ENCODE measurements at places on chromosomes 4 and X.

DNA sequence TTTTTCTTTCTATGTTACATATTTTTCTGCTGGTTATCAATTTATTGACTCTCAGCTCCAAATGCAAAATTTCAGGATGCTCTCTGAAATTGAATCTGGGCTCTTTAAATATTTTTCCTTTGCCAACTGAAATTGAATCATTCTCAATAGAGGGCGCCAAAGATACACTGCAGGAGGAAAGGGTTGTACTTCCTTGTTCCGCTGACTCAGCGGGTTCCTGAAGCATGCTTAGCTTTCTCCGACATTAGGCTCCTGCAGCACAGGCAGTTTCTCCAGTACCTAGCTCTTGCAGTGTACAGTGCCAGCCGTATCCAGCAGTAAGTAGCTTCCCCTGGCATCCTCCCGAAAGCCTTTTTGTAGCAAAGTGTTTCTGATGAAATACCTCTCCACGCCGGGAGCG, 28.8 kb upstream of the CFAP47 start:
- no peak for DNase-seq

- DNase-seq = no peak
Measured at GRCh38 chr4:11409632-11410031, 19.1 kb downstream of the HS3ST1 start.

GRCh38 chr4:139704915-139705485, 39.4 kb downstream of the MGST2 start:
- DNase-seq = no peak

DNA sequence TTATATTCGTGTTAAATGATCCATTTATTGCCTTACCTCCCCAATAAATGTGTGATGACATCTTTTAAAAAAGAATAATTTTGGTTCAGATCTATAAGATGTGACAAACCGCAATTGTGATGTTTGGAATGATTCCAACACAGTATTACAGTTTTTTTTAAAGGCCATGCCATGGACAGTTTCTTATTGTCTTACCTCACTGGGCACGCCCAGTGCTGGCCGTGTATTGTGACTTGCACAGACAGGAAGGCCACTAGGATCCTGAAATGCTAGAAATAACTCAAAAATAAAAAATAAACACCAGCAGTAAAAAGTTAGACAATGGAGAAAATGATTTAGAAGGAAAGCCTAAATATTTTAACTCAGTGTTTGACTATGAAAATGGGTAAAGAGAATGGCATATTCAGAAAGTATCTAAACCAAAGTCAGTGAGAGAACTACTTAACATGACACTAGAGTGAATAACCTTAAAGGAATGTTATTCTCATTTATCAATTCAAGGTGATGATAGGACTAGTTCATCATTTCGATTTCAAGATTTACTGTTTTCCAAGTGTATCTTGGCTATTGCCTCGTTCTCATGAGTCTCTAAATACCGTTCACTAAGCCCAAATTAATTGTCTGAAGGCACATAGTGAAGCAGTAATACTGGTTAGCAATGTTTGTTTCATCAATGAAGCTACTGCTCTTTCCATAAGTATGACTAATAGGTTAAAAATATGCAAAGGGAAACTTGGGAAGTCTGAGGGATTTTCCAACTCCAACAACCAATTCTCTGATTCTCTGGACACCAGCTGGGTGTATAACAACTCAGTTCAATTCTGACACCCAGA, 46.1 kb upstream of the VEGFC start:
- no peak for DNase-seq

DNA sequence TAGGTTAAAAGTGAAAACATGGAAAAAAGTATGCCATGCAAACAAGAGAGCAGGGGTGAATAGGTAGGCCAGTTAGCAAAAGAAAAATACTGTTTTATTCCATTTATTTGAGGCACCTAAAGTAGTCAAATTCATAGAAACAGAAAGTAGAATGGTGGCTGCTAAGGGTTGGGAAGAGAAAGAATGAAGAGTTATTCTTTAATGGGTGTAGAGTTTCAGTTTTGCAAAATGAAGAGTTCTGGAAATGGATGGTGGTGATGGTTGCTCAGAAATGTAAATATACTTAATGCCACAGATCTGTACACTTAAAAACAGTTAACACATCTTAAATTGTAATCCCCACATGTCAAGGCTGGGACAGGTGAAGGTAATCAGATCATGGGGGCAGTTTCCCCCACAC, 29.7 kb downstream of the PARM1 start:
- no peak for DNase-seq

- DNase-seq = no peak
Measured at GRCh38 chr4:64899563-64899962, 490.3 kb upstream of the TECRL start.

- no peak for DNase-seq
Measured at GRCh38 chrX:21490341-21490740, 116.1 kb downstream of the CNKSR2 start.

DNA sequence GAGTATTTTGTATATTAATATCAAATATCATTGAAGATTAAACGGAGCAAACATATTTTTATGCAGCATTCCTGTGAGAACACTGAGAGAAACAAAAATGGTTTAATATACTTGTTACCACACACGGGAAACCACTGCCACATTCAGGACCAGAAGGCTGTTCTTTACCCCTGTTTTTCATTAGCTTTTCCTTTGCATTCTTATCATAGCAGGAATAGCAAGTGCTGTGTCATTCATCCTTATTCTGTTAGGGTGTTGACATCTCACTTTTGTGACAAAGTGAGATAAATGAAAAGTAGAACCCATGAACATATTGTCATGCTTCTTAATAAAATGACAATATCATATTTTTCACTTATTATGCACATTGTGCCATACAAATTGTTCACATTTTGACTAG, 212.4 kb upstream of the NDST4 start:
- no peak for DNase-seq

DNA sequence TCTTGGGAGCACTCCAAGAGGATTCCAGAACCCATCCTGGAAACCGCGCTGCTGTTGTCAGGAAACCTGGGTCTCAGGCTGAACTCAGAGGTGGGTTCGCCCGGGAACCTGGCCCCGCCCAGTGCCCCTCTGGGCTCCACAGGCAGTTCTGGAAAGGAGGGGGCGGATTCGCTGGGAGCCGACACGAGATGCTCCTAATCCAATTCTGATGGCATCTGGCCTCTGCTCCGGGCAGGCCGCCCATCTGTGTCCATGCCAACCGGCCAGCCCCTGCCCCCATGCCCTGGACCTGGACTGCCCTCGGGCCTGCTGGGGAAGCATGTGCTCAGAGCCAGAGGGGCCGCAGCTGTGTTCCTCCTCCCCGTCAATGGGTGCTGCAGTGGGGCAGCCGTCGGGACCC, 21.0 kb downstream of the ATP2B3 start:
- DNase-seq = no peak

GRCh38 chrX:76029385-76029784, 143.5 kb upstream of the PBDC1 start:
- no peak for DNase-seq

GRCh38 chrX:72216973-72217372, 21.9 kb downstream of the ERCC6L start:
- no peak for DNase-seq

- no peak for DNase-seq
Measured at GRCh38 chrX:31580227-31580626, 508.4 kb upstream of the FTHL17 start.

DNA sequence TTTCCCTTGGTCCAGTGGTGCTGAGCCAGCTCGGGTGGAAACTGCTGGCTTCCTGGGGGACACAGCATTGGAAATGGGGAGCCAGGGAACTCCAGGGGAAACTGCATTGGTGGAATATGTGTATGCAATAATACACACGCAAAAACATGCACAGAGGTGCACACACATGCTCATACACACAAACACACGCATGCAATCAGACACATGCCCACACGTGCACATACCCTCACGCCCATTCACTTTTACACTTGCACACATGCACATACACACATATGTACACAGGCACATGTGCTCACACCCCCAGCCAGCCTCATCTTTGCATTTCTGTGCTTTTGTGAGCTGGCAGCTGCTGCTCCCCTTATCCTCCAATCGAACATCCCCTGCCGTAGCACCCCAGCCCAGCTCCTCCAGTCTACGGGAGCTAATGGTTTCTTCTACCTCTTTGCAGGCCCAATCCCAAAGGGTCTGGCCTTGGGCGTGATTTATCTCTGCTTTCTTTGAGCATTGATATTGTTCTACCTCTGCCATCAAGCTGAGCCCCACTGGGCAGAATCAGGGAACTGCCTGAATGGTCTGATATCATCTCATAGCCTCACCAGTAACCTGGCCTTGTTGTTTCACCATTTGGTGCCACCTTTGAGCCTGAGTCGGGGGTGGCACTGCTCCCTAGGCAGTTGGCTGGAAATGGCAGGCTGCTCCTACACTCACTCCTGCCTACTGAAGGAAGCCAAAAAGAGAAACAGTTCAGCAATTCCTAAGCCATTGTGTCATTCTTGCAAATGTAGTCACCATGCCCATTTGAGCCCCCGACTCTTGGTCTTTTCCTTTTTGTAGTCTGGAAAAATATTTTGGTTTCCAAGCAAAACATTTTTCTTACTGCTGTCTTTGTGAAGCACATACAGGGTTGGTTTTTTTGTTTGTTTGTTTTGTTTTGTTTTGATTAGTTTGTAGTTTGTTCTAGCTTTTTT, 104.4 kb upstream of the MAMLD1 start:
- DNase-seq = no peak

GRCh38 chr4:123120473-123120872, 198.1 kb upstream of the NUDT6 start:
- no peak for DNase-seq

GRCh38 chrX:42276982-42277690, 353.8 kb upstream of the CASK start:
- no peak for DNase-seq

- DNase-seq = no peak
Measured at GRCh38 chrX:41131766-41132165, 46.5 kb downstream of the USP9X start.

GRCh38 chr4:88295656-88296055, 11.3 kb upstream of the PPM1K start:
- no peak for DNase-seq

- DNase-seq = no peak
Measured at GRCh38 chr4:107392951-107393350, 327.1 kb downstream of the PAPSS1 start.

DNA sequence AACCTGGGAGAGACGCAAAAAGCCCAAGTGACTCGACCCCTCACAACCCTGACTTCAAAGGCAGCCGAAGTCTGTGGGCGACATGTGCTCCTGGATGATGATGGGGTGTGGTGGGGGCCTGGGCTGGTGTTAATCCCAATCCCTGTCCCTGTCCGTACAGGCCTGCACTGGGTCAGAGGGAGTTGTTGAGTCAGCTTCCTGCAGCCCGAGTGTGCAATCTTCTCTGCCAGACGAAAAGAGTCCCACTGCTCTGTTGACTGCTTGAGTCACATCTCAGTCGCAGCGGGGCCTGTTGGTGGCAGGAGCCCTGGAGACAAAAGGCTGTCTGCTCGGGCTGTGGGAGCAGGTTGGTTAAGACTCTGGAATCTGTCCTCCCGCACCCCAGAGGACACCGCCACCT, 10.3 kb downstream of the FAM3A start:
- DNase-seq = no peak

Data from activated T-helper 1 cell treated with anti-CD3 and anti-CD28 coated beads, Interleukin-2, amount 50 U/mL, for 16 hours (primary cell).